Aorta (tissue), 5 donors: ENCODE measurements at places on chromosomes 12 and 14. TPM values are rescaled to one million over a fixed set of nuclear protein-coding genes. Genes with fewer than 3 reads are reported as not detected.
A peak's percentile ranks its signal among the peaks of the same experiment; 100 is the strongest.

DNA sequence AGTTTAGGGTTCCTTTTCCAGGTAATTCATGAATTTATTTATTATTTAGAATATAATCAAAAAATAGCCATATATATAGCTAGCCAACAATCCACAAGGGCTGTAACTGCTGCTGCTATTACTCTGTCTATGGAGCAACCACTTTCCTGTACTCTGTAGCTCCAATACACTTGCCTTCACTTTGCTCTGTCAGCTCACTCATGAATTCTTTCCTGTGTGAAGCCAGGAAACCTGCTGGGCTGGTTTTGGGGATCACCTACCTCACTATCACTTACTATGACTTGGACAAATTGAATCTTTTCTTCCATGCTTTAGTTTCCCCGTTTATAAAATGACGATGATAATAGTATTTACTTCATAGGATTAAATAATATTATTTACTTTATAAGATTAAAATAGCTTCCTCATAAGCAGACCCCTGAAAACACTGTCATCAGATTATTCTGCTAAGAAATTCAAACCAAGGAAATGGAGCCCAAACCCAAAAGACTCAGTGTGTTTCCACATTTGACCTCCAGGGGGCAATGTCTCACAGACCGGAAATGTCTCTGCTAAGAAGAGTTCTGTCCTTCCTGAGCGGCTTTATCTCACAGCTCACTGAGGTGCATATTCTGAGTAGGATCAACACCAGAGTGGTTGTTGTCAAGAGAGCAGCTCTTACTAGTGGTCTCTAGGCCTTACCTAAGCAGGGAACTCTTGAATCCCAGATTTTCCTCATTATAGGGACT lies 457.1 kb downstream of the DAD1 start:
- no peak for DNase-seq

The CLEC12A gene
- 3.0 TPM for total RNA-seq

DNA sequence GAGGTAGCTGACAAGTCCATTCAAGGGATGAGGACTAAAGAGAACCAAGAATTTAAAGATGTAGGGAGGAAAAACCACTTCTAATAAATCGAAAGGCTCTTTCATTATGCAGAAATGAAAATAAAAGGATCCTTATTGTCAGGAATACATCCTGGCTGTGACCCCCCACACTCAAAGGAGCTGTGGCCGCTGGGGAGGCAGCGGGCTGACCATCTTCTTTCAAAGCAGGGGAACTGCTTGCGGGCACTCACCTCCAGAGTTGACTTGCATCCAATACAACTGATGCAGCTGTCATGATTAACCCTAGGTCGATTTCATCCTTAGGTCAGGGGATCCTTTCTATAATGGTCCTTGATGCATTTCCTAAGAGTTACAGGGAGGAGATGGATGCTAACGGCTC lies 35.3 kb downstream of the TRAFD1 start:
- DNase-seq = peak; percentile 57

The NKX2-1 gene
- total RNA-seq = not detected

The CD69 gene
- 4.4 TPM for total RNA-seq

The PPP1R12A gene
- total RNA-seq = 194 TPM

DNA sequence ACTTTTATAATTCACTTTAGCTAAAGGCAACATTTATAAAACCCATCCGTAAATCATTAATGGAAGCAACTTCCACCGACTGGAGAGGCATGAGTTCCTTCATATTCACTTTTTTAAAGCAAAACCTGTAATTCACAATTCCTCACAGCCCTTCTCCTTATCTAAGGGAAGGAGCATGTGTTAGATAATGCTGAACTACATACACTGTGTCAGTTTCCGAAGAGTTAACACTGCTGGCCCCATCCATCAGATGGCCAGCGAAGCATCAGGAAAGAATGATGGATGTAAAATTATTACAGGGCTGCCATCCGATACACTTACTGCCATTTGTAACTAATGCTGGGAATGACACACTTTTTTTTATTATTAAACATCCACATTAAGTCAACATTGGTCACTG lies 392.8 kb downstream of the SOX5 start:
- no peak for DNase-seq

DNA sequence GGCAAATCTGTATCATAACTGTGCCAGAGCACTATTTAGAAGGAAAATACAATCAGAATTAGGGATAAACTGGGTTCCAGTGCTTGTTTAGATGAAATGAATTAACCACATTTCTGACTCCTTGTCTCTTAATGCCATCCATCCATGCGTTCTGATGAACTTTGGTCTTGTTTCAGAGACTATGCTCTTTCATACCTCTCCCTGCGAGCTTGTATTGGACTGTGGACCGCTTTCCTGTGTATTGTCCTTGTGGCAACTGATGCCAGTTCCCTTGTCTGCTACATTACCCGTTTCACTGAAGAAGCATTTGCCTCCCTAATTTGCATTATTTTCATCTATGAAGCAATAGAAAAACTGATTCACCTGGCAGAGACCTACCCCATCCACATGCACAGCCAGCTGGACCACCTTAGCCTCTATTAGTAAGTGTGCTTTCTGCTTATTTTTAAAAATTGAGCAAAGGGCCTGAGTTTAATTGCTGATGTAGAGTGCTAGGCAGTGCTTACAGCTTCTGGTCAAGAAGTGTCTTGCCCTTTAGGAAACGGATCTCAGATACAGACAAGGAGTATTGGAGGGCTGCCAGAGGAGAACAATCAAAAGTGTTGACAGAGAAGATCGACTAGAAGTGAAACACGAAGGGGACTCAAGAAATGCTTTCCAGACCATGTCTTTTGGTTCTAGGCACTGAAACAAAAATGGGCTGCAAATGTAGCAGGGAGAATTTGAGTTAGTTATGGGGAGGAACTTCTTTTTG lies 46.7 kb downstream of the SLC4A8 start:
- DNase-seq = no peak

DNA sequence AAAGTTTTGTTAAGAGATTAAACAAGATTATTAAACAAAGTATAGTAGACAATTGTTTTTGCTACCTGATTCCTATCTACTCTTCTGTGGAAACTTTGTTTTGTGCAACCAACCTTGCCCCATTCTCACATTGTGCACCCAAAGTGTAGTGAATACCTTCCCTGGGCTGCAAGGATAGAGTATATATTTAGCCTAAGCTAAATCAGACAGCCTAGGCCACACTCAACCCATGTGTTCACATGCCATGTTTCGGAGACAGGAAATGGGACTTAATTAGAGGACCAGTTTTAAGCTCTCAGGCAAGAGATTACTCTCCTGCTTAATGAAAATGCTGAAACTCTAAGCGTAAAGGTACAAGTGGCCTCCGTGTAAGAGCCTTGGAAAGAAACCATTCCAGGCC lies 734.9 kb upstream of the USP15 start:
- no peak for DNase-seq

- DNase-seq = no peak
Observed at GRCh38 chr14:71651228-71651627, 281.0 kb upstream of the RGS6 start.

DNA sequence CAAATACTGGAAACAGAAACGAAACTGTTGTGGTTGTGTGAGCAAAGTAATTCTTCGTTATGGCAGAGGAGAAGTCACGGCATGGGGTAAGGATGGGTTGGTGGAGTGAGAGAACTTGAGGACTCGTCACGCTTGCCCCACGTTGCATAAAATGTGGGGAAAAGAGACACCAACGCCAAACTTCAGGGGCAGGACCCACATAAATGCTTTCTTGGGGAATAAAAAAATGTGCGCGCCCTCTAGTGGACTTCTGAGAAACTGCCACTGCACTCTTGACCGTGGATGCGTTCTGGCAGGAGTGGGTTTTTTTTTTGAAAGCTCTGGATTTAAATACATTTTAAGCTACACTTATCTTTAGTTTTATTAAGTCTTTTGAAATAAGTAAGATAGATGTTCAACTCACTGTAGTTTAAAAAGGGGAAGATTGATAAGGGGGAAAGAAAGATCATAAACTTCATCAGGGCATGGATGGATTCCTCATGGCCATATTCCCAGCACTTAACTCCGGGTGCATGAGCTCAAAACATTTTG lies 4.1 kb upstream of the IGF1 start:
- DNase-seq = peak; percentile 80

The CD27 gene
- 1.2 TPM for total RNA-seq

DNA sequence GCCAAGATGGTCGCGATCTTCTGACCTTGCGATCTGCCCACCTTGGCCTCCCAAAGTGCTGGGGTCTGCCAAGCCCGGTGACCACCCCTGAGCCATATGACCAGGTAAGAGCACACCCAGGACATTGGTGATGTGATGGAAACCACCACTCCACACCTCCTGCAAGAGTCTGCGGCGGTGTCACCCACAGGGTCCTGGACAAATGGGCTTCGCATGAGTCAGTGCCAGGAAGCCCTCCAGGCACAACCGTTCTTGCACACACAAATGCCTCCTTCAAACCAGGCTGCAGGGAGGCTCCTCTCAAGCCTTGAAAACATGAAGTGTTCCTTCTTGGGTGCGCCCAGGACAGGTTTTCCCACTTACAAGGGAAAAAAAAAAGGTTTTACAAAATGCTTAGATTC lies 16.6 kb downstream of the PITPNM2 start:
- no peak for DNase-seq

DNA sequence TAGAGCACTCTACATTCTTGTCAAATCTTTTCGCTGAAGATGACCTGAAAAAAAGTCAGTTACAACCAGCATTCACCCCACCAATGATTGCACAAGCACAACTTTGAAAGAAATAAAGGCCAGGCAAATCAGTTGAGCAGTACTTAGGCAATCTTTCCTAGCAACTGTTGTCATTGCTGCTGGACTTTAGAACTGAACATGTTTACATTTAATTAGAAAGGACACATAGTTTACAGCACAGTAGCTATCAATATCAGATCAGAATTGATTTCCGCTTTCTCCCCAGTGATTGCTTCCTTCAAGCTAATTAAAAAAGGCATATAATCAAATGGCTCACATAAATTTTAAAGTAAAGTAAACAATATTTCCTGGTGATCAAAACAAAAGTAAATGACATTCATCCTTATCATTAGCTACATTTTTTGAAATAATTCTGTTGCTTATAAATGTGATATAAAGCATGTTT lies 128.4 kb downstream of the FOXA1 start:
- no peak for DNase-seq

The SERPINA5 gene
- 2.3 TPM for total RNA-seq

DNA sequence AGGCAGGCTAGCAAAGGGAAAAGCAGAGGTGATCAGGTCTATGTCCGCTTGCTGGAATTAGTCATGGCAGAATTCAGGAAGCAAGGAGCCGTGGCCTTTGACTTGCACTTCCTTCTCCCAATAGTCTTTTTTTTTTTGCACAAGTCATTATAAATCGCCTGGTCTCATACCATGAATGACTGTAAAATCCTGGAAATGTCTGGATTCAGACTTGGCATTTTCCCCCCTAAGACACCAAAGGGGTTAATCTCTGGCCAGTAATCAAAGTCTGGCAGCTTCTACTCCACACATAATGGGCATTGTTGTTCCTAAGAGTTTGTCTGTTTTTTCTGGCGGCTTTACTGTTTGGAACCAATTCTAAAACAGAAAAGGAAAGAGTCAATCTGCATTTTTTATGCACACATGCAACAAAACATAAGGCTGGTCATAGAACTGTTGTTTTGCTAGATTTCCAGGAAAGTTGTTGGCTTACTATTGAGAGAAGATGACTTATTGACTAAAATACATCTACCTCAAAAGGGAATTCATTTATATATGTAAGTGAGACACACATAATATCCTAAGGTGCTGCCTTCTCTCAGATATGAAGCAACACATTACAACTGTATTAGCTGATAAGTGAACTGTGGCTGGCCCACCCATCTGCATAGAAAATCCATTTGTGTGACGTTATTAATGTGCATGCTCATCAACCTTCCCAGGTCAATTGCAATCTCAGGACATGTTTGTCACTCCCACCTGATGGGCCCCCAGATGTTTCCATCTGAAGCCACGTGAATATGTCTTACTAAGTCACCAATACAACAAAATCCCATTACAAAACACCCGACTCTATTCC lies 157.3 kb downstream of the BTG1 start:
- no peak for DNase-seq

DNA sequence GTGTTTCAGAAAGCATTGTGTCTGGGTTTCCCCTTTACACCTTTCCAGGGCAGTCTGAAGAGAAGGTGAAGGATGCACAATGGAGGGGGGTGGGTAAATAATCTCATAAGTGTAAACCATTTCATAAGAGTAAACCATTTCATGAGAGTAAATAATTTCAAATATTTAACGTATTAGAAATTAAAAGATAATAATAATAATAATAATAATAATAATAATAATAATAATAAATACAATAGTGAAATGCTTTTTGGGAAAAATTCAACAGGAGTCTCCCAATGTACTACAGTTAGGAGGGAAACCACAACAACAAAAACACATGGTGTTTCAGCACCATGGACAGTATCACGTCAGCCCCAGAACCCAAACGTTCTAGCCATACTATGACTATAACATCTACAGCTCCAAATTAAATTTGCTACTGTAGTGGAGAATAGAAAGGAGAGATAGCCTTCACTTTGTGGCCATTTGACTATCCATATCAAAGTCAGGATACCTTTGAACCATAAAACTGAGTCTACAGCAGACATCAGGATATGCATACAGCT lies 691.8 kb downstream of the BCL11B start:
- DNase-seq = no peak

DNA sequence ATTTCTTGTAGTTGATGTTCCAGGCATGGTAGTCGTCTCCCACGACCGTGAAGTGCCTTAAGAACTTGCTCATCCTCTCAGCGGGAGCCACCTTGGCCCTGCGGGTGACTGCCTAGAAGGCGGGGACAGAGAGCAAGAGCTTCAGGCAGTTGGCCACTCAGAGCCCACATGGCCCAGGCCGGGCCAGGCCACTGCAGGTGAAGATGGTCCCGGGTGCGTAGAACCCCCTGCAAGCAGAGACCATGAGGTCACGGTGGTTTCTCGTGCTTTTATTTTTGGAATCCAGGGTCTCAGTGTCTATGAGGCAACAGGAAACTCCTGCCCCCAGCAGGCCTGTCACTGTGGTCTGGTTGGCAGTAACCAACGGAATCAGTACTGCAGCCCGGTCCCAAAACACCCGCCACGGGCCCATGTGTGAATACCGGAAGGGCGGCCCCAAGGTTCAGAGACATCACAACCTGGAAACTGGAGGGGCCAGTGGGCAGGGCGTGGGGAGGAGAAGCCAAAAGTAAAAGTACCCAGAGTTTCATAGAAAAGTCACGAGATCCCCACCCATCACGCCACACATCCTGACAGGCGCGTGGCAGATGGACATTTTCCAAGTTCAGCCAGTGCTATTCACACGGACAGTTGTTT lies 27.5 kb downstream of the HVCN1 start:
- DNase-seq = no peak

DNA sequence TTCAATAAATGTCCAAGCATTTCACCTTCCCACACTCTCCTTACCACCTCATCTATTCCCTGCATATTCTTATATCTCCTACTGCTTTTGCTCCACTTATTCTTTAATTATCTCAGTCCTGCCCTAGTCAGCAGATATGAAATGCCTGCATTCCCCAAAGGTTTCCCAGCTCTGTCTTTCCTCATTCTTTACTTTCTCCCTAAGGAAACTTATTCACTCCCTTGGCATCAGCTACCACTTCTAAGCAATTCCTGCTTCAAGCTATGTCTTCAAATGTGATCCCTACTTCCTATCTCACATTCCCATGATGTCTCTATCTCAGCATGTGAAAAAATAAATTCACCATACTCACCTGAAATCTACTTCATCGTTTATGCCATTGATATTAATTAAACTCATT lies 111.8 kb downstream of the CAPZA3 start:
- DNase-seq = no peak

GRCh38 chr12:93244514-93245077 lies 133.1 kb upstream of the NUDT4 start:
- no peak for DNase-seq

- DNase-seq = no peak
Observed at GRCh38 chr12:12872934-12873275, 18.5 kb upstream of the GPRC5A start.

The IRAK3 gene
- 32.2 TPM for total RNA-seq

The SLC16A7 gene
- 60.2 TPM for total RNA-seq

The ANKS1B gene
- total RNA-seq = 30.0 TPM
